Stimulated activated CD4-positive, alpha-beta T cell treated with anti-CD3 and anti-CD28 coated beads, Interleukin-1b, Interleukin-23, amount 100 ng/mL, for 1 hour (primary cell): ENCODE measurements at places on chromosomes 4 and X.

- DNase-seq, result no peak
Observed at GRCh38 chr4:166838975-166839614, 395.2 kb downstream of the SPOCK3 start.

DNA sequence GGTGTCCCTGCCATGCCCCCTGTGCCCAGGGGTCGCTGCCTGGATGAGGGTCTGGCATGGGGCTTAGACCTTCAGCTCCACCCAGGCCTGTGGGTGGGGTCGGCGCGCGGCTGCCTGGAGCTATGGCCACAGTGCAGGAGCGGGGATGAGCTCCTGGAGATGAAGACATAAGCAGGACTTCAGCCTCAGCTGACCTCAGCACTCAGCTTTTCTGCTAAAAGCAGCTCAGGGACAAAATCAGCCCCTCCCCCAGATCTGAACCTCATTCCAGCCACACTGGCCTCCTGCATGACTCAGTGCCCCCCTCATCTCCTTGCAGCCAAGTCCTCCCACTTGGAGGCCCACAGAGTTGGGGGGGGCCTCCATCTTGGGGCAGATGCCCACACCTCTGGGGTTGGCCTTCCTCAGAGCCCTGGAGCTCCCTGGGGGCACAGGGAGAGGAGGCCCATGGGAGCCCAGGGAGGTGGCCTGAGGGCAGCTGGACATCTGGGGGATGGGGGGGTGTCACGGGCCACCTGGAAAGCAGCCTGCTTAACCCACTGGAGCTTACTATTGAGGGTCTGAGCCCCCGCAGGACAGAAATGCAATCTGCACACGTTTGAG, 19.4 kb upstream of the CPLX1 start:
- no peak for DNase-seq

GRCh38 chr4:148071009-148071408, 339.1 kb downstream of the ARHGAP10 start:
- no peak for DNase-seq

- no peak for DNase-seq
Observed at GRCh38 chr4:152663203-152664066, 16.4 kb downstream of the TMEM154 start.

- DNase-seq, result no peak
Observed at GRCh38 chr4:7831330-7831729, 108.3 kb downstream of the AFAP1 start.

DNA sequence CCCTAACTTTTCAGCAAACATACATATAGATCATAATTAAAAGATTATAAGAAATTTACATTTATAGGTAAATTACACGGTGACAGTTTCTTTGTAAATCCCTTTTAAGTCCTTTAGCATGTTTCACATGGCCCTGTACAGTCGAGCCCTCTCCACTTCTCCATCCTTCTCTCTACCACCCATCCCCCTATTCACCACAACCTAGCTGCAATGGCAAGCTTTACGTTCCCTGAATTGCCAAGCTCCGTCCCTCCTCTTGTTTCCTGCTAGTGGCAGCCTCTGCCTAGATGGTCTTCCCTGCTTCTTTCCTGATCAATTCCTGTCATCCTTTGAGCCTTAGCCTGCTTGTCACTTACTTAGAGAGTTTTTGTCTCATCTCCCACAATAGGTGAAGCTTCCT, 116.2 kb downstream of the TMA16 start:
- DNase-seq, result no peak

- no peak for DNase-seq
Observed at GRCh38 chrX:55794405-55794804, 76.9 kb downstream of the RRAGB start.

DNA sequence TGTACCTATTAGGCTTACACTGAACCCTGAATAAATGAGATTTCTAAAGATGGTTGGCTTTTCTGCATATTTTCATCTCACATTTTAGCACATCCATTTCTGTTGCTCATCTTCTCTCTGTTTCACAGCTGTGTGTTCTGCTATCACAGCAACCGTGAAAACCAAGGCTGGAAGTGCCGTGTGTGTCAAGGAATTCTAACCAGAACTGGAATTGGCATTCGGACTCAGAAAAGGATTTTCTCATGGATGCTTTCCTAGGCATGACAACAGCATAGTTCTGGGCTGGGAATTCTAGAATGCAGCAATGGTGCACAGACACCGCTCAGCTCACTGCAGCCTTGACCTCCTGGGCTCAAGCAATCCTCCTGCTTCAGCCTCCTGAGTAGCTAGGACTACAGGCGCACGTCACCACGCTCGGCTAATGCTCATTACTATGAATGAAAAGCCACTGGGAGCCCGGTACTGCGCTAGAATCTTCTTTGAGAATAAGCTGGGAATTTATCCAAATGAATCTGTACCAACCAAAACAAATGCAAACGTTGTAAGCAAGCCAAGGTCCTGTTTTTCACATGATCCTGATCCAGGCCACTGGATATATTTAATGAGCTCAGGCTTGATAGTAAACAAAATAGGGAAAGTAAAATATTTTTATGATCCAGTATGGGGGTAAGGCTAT, 105.2 kb downstream of the RBM47 start:
- no peak for DNase-seq

DNA sequence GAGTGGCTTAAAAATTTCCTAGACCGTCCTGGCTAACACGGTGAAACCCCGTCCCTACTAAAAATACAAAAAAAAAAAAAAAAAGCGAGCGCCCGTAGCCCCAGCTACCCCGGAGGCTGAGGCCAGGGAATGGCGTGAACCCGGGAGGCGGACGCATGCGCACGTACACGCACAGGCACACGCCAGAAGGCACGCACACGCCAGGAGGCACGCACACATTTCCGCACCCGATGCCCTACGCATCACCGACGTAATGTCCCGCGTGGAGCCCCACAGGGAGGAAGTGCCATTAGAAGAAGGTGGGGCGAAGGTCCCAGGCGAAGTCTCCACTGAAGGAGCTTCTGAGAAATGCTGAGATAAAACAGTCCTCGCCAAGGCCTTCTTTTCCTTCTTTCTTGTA, 41.4 kb downstream of the NLGN4X start:
- no peak for DNase-seq

DNA sequence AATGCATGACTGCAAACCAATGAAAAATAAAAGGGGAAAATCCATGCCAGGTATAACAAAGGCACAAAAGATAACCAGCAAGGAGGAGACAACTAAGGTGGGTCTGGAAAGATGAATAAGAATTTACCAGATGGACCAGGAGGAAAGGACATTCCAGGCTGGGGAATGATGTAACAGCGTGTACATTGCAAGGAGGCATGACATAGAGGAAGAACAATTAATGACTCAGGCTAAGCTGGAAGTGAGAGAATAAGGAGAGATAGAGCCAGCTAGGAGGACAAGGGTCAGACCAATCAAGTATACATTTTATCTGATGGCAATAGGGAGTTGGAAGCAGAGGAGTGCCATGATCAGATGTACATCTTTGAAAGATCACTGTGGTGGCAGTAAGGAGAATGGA, 57.0 kb downstream of the MTMR8 start:
- no peak for DNase-seq

GRCh38 chr4:128675083-128675482, 134.4 kb upstream of the JADE1 start:
- no peak for DNase-seq

DNA sequence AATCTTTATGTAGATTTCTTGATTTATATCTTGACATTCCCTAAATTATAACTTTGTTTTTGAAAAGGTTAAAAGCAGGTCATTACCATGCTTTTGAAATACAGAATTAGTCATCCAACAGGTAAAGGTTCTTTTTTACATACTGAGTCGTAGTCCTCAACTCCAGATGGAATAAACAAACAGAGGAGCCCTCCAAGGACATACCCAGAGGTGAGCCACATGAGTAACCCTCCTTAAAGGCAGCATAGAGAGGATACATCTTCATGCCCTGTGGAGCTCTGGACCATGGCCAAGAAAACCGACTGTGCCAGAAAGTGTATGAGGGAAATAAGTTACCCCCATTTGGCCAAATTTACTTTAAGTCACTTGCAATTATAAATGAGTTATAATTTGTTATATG, 95.3 kb upstream of the MCF2 start:
- no peak for DNase-seq

DNA sequence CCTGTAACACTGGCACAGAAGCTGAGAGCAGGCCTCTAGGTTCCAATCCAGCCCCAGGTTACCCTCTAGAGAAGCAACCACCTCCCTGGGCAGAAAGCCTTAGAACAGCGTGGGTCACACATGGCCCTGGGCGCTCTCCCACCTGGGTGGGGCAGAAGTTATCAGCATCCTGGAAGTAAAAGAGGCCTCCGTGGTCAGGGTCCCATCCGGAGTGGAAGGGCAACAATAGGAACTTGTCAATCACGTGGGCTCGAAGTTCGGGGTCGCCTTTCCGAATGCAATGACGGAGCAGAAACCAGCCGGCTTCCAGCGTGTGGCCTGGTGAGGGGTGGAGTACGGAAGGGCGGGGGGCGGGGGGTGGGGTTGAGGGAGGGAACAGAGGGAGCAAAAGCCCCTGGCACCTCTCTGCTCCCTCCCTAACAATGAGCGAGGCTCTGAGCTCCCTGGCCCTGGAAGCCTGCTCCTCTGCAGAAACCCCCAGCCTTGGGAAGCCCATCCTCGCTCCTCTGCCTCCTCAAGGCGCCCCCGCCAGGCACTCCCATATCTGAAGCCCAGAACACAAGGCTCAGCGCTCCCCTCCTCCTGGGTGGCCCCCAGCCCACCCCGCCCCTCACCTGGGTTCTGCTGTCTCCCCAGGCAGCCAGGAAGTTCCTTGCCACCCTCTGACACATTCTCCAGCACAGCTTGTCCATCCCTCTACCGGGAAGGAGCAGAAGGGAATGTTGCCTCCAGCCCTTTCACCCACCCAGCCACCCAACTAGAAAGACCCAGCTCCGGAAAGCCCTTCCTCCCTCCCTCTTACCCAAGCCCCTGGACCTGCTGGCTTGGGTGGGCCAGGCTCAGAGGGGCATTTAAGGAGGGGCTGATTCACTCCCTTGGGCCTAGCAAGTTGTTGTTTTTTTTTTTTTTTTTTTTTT, 2.8 kb downstream of the RENBP start:
- DNase-seq, result no peak

GRCh38 chr4:52657618-52658501, 1.2 kb downstream of the USP46 start:
- DNase-seq, result no peak

DNA sequence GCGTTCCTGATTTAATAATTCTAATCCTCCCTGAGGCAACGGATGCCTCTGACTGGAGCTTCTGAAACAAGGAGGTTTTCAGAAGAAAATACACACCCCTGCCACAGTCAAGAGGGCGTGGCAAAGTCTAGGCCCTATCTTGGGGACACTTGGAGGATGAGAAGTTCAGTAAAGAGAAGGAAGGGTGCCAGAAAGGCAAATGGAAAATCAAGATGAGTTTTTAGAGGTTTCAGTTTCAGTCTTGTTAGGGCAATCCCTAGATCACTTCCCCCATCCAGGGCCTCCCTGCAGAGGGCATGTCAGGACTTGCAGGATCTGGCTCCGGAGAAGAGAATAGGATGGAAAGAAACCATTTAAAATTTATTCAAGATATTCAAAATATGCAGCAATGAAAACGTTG, 28.5 kb upstream of the FGF2 start:
- DNase-seq, result no peak

- no peak for DNase-seq
Observed at GRCh38 chr4:74279716-74280115, 28.6 kb upstream of the EPGN start.

DNA sequence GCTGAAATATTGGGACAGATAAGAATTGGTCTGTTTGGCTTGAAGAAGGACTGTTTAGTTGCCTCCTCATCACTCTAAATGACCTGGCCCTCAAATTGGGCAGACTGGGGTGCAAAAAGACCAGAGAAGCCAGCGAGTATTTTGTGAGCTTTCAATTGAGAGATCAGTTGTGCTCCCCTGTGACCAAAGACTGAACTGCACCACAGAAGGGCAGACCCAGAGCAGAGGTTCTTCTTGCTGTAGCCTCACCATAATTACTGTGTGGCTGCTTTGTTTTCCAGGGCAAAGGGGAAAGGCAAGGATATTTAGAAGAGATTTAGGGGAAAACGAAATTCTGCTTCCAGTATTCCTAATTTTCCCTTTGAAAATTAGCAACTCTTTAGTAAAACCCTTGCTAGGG, 104.0 kb upstream of the MBNL3 start:
- no peak for DNase-seq

- no peak for DNase-seq
Observed at GRCh38 chr4:6854098-6854744, 55.4 kb upstream of the TBC1D14 start.

GRCh38 chr4:124879195-124879594, 166.7 kb upstream of the ANKRD50 start:
- no peak for DNase-seq

DNA sequence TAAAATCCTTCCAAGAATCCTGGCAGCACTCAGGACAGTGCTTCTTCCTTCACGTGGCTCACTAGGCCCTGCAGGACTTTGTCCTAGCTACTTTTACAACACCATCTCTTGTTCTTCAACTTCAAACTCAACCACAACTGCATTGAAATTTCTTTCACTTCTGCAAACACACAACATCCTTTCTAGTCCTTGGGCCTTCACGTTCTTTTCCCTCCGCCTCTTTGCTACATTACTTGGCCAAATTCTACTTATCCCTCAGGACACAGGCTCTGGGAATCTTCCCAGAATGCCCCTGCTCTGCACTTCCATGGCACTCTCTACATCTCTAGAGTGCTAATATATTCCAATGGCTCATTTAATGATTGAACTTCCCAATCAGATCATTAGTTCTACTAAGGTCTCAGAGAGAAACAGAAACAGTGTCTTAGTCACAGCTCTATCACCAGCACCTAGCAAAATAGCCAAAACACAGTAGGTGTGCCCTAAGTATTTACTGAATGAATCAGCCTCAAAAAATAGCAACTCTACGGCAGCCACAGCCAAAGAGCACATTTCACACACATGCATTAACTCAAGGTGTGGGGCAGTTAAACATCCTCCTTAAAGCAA, 73.3 kb downstream of the MANBA start:
- no peak for DNase-seq

DNA sequence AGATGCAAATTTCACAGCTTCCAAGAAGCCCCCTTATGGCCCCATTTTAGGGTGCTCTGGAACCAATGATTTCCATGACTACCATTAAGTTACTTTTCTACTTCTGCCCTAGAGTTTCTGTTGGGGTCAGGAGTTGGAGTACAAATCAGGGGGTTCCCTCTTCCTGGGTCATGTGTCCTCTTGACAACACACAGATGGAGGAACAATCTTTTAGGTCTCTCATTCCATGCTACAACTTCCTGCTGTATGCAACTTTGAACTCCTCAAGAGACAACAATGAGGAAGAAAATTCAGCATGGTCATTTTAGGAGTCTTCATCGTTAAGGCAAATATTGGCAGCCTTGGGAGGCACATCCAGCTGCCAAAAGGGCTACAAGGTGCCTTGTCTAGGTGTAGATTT, 79.7 kb downstream of the SEL1L3 start:
- no peak for DNase-seq

- no peak for DNase-seq
Observed at GRCh38 chrX:63128509-63128908, 222.6 kb downstream of the SPIN4 start.

- DNase-seq, result no peak
Observed at GRCh38 chr4:177706916-177707315, 264.7 kb upstream of the AGA start.

DNA sequence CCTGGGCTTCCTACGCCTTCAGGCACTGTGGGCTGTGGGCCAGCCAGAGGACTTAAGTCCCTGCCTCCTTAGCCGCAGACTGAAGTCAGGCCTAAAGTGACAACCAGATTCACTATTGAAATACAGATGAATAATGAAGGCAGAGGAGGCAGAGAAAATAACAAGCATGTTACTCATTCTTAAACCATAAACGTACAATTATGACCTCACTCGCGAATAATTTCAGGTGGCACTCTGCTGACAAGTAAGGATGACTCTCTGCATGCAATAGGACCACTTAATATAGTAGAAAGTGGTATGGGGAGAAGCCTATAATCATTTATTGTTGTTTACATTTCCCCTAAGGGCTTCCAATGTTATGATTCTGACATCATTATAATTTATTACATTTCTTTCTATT, 409.2 kb upstream of the FGF13 start:
- DNase-seq, result no peak
